ENCODE measurements at places on chromosomes 4 and X.
A peak's percentile ranks its signal among the peaks of the same experiment; 100 is the strongest.

DNA sequence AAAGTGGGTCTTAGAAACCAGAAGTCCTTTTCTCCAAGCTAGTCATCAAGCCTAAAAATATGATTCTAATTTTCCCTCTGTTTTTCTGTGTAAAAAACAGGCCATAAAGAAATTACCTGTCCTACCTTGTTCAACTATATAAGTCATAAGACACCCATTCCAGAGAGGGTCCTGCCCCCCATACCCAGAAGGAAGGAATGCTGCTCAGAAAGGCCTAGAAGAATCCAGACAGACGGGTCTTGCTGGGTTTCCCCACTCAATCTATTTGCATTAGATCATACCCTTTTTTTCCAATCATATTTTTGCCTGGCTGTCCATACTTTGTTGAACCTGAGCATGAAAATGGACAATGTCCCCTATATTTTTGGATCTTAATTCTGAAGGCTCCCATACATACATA, 16.3 kb upstream of the XAGE2 start:
- H3K4me1 ChIP-seq: no peaks in the 10 kb centered on the region
- no peak for DNase-seq
- no peak overlapping the region for H3K4me3 ChIP-seq
- H3K36me3 ChIP-seq: no peaks in the 10 kb centered on the region

- H3K4me1 ChIP-seq: no peaks in the 10 kb centered on the region
- no peaks in the 10 kb centered on the region for H3K27me3 ChIP-seq
- no peak for DNase-seq
- no peaks in the 10 kb centered on the region for H3K36me3 ChIP-seq
- no peak overlapping the region for H3K4me3 ChIP-seq
Observed at GRCh38 chrX:135975421-135975820, 1.6 kb upstream of the MMGT1 start.

DNA sequence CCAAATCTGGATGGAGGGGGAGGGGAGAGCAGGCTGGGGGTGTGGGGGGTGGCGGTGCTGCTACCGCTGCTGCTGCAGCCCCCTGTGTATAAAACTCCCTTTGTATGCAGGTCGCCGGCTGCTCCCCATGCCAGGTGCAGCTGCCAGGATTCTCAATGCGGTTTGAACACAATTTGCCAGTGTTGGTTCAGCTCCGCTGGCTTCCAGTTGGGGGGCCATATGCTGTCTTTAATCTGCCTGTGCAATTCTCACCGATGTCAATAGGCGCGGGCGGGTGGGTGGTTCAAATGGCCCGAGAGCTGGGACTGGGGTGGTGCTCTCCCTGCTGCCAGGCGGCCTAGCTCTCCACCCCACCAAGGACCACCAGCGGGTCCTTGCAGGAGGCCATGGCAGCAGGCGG, 257.6 kb downstream of the BCOR start:
- 0 out of 2 replicates have a peak, but pooled peaks cover 2% of the 10 kb centered on the region for H3K27me3 ChIP-seq
- no peaks in the 10 kb centered on the region for H3K36me3 ChIP-seq
- DNase-seq: no peak

- H3K4me3 ChIP-seq: peak overlapping the region; percentile 55
- no peaks in the 10 kb centered on the region for H3K36me3 ChIP-seq
- H3K4me1 ChIP-seq: peaks cover 24% of the 10 kb centered on the region
- DNase-seq: no peak
- H3K27me3 ChIP-seq: peaks cover 60% of the 10 kb centered on the region
Observed at GRCh38 chr4:174216799-174217272, 66.6 kb downstream of the FBXO8 start.

DNA sequence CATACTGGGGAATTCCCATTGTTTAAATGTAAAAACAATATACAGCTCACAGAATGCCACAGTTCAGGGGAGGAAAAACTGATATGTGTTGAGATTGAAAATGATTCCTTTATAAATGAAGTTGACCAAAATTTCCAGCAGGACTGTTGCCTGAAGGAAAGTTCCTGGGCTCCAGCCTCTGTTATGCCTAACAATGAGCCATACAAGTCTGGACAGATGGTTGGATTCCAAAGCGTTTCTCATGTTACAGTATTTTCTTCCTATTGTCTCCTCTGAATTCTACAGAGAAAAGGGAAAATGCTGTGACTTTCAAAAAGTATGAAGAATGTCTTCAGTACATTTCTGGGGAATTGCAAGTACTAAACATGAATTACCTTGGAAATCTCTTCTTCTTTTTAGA, 73.3 kb downstream of the ALPK1 start:
- H3K27ac ChIP-seq: no peak overlapping the region
- no peaks in the 10 kb centered on the region for H3K27me3 ChIP-seq
- no peak overlapping the region for H3K4me3 ChIP-seq
- DNase-seq: no peak

GRCh38 chrX:68284281-68284904, 148.9 kb downstream of the OPHN1 start:
- DNase-seq: no peak
- no peak overlapping the region for H3K4me3 ChIP-seq
- H3K4me1 ChIP-seq: no peaks in the 10 kb centered on the region
- H3K36me3 ChIP-seq: no peaks in the 10 kb centered on the region
- H3K27me3 ChIP-seq: no peaks in the 10 kb centered on the region

GRCh38 chr4:102614801-102615200, 113.6 kb downstream of the NFKB1 start:
- H3K27me3 ChIP-seq: no peaks in the 10 kb centered on the region
- no peaks in the 10 kb centered on the region for H3K36me3 ChIP-seq
- no peak overlapping the region for H3K27ac ChIP-seq
- DNase-seq: no peak

- no peak overlapping the region for H3K27ac ChIP-seq
- H3K27me3 ChIP-seq: no peaks in the 10 kb centered on the region
- DNase-seq: no peak
Observed at GRCh38 chrX:20431486-20431885, 164.8 kb upstream of the RPS6KA3 start.

DNA sequence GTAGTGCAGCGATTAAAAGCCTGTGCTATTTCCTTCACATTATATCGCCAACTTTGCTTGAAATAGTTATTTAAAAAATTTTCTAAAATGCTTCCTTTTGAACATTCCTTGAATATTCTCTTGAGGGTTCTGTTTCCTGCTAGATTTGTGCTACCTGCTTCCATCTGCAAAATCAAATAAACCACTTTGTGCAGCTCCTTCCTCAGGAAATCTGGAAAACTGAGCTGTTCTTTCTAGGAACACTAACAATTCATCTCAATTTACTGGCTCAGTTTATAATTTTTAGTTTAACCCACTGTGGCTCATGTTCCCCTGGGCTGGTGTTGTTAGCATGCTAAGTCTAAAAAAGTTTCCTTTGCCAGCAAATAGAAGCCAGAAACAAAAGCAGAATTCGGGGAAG, 88.1 kb upstream of the LCORL start:
- no peaks in the 10 kb centered on the region for H3K36me3 ChIP-seq
- H3K27me3 ChIP-seq: no peaks in the 10 kb centered on the region
- no peaks in the 10 kb centered on the region for H3K4me1 ChIP-seq
- DNase-seq: no peak
- no peak overlapping the region for H3K27ac ChIP-seq
- no peak overlapping the region for H3K4me3 ChIP-seq

DNA sequence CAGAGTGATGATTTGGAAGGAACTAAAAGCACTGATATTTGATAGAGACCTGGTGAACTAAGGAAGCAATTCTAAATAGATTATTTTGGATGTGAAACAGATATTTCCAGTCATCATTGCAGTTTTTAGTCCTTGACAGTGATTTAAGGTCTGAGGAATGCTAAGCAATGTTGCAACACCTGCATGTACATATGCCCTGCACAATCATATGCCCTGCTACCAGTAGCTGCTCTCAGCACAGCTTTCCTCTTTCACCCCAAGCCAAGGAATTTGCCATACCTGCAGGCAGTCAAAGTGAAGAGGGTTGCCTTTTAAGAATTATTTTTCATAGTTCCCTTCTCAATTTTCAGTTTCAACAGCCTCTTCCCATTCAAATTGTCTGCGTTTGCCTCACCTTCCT, 8.7 kb upstream of the FAM47A start:
- no peak overlapping the region for H3K27ac ChIP-seq
- H3K4me1 ChIP-seq: no peaks in the 10 kb centered on the region
- H3K4me3 ChIP-seq: no peak overlapping the region

GRCh38 chr4:2941138-2942036, 21.8 kb downstream of the NOP14 start:
- peaks cover 67% of the 10 kb centered on the region for H3K36me3 ChIP-seq
- H3K4me3 ChIP-seq: no peak overlapping the region
- H3K27me3 ChIP-seq: no peaks in the 10 kb centered on the region
- H3K27ac ChIP-seq: no peak overlapping the region

DNA sequence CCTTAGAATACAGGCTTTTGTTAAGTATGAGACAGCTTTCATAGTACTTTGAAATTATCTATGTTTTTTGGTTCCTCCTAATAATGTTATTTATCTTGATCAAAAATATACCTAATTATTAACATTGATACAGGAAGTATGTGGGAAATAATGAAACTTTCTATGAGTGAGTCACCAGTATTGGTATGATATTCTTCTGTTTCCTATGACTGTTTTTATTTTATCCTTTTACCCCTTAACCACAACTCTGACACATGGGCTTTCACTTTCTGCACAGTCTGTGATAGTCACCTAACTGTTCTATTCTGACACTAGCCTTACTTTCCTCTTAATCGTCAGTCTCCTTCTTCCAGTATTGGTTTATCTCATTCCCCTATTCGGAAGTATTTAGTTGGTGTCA, 4.7 kb downstream of the THAP9 start:
- peaks cover 22% of the 10 kb centered on the region for H3K36me3 ChIP-seq
- H3K27ac ChIP-seq: no peak overlapping the region
- DNase-seq: no peak
- no peaks in the 10 kb centered on the region for H3K4me1 ChIP-seq

DNA sequence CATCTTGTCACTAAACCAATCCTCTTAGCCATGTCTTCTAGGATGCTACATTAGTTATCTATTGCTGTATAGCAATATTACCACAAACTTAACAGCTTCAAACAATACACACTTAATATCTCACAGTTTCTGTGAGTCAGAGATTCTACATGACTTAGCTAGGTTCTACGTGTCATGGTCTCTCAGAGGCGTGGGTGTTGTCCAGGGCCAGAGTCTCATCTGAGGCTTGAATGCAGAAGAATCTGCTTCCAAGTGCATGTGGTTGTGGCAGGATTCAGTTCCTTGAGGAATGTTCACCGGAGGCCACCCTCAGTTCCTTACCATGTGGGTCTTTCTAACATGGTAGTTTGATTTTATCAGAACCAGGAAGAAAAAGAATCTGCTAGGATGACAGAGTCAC, 26.4 kb downstream of the PPP1R2C start:
- H3K4me3 ChIP-seq: no peak overlapping the region
- H3K36me3 ChIP-seq: no peaks in the 10 kb centered on the region
- no peaks in the 10 kb centered on the region for H3K27me3 ChIP-seq

GRCh38 chrX:40434947-40435346, 145.8 kb upstream of the ATP6AP2 start:
- no peaks in the 10 kb centered on the region for H3K27me3 ChIP-seq
- no peak overlapping the region for H3K27ac ChIP-seq
- no peaks in the 10 kb centered on the region for H3K36me3 ChIP-seq
- H3K4me3 ChIP-seq: no peak overlapping the region
- peaks cover 2% of the 10 kb centered on the region for H3K4me1 ChIP-seq
- DNase-seq: peak; percentile 44

GRCh38 chrX:110056419-110056818, 53.5 kb downstream of the TMEM164 start:
- H3K4me3 ChIP-seq: no peak overlapping the region
- no peak for DNase-seq
- no peaks in the 10 kb centered on the region for H3K4me1 ChIP-seq
- no peaks in the 10 kb centered on the region for H3K36me3 ChIP-seq

GRCh38 chr4:189420572-189420971, 520.1 kb upstream of the FRG1 start:
- H3K27ac ChIP-seq: no peak overlapping the region
- H3K36me3 ChIP-seq: no peaks in the 10 kb centered on the region
- H3K4me1 ChIP-seq: no peaks in the 10 kb centered on the region
- no peak overlapping the region for H3K4me3 ChIP-seq

DNA sequence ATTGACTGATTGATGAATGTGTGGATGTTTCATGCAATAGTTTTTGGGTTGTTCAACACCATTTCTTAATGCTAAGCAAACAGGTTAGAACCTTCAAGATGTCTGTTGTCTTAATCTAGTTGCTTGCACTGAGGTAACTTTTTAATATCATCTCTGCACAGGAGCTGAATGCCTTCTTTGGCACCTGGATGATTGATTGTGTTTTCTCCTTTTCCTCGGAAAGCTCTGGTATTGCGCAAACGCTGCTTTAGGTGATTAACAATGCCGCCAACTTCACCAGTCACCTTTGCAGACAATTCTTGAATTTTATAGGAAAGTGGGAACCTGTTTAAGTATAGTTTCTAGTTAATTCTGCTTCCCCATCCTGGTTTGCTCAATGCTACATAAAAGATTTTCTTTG, 48.2 kb downstream of the RTL9 start:
- no peaks in the 10 kb centered on the region for H3K4me1 ChIP-seq
- no peak for DNase-seq
- H3K36me3 ChIP-seq: no peaks in the 10 kb centered on the region
- no peak overlapping the region for H3K27ac ChIP-seq
- H3K4me3 ChIP-seq: no peak overlapping the region
- no peaks in the 10 kb centered on the region for H3K27me3 ChIP-seq

DNA sequence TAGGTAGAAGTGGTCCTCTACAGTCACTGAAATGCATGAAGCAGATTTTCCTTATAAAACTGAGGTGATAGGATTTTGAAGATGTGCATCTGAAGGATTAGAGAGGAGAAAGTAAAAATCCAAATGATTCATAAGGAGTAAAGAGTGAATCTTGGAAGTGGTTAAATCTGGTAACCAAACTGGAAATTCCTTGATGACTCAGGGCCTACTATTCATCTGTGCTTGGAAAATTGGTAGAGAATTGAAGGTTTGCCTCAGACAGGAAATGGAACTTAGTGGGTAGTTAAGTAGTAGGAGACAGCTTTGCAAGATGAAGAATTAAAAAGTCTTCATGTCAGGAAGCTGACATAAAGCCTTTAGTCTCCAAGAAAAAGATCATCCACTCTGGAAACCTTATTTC, 368.9 kb upstream of the CTSO start:
- H3K27me3 ChIP-seq: peaks cover 1% of the 10 kb centered on the region
- no peaks in the 10 kb centered on the region for H3K36me3 ChIP-seq

GRCh38 chrX:1334854-1335253, 1.7 kb upstream of the IL3RA start:
- no peak for DNase-seq
- no peaks in the 10 kb centered on the region for H3K27me3 ChIP-seq
- no peak overlapping the region for H3K4me3 ChIP-seq
- H3K27ac ChIP-seq: no peak overlapping the region

DNA sequence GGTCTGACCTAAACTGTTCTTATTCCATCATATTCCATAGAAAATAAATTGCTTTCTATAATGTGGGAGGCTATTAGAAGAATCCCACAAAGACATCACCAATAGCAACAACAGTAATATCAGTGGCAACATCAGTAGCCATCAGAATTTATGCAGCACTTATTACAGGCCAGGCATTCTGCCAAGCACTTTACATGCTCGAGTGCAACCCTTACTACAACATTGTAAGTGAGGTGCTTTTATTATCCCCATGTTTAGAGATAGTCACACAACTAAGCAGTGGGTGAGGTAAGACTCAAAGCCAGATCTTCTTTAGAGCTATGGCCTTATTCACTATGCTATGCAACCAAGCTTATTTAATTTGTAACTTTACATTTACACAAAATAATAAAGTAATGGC, 317.1 kb upstream of the BMP3 start:
- no peaks in the 10 kb centered on the region for H3K36me3 ChIP-seq
- no peak overlapping the region for H3K4me3 ChIP-seq
- H3K27me3 ChIP-seq: no peaks in the 10 kb centered on the region
- DNase-seq: no peak
- H3K27ac ChIP-seq: no peak overlapping the region
